Thymus (tissue), 14 donors: ENCODE measurements at places on chromosomes 2 and 18.

DNA sequence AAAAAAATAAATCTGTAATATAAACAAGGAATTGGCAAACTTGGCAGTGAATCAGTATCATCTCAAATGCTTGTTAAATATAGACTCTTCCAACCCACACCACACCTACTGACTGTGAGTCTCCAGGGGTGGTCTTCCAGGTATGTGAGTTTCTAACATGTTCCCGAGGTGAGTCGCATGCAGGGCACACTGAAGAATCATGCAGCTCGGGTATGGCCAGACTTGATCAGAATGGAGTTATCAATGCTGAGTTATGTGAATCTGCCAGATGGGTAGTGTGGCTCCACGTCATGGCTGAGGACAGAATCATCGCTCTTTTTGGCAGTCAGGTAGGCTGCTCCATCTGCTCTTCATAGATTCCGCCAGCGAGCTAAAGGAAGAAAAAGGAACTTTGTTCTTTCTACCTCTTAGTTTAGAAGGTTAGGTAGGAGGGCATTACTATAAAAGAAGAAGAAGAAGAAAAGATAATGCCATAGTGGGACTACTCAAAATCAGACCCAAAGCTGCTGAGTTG lies 1279.7 kb upstream of the ZEB2 start:
- DNase-seq, result no peak

- DNase-seq, result no peak
Measured at GRCh38 chr18:48800466-48800865, 150.3 kb downstream of the SMAD7 start.

DNA sequence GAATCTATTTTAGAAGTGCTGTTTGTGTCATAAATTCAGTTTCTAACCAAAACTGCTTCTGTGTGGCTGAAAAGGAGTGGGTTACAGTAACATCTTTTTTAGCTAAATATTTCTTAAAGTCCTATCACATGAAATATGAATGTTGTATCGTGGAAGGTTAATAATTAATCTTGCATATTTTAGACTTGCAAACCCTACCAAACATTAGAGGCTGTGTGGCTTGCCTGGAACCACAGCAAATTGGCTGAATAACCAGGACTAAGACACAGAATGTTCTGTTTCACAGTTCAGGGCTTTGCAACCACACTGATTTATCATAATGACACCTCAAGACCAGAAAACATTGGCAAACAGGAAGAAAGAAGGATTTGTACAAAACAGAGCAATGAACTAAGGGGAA lies 208.9 kb upstream of the CNTNAP5 start:
- no peak for DNase-seq

GRCh38 chr2:26971911-26972786 lies 1.7 kb downstream of the MAPRE3 start:
- no peak for DNase-seq

DNA sequence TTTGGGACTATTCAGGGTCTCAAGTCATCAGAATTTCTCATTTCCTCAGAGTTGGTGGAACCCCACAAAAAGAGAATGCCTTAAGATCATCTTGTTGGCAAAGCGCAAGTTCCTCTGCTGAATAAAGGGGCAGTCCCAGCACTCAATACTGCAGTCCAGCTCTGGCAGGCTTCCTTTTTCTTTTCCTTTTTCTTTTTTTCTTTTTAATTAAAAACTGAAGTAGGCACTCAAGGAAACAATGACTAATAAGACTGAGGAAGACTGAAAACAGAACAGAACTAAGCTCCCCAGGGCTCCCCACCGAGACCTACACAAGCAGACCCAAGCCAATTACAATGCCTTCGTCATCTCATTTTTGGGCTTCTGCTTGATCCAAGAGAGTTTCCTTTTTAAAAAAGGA lies 82.0 kb downstream of the STK39 start:
- DNase-seq, result no peak

GRCh38 chr2:142974288-142975024 lies 97.0 kb downstream of the KYNU start:
- DNase-seq, result no peak

DNA sequence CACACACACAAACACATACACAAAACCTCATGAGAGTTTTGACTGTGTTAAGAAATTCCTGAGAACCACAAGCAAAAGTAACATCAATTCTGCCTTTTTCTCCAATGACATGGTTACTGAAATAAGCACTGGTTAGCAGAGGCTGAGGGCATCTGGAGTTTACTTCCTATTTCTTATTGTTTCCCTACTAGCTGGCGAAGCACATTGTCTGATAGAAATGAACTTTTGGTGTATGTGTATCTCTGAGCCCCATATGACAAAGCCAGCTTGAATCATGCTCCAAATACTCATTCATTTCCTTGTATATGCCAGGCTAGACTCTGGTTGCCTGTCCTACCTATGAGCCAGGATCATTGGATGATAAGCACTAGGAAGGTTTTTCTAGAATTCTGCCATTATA lies 203.1 kb downstream of the NCKAP5 start:
- no peak for DNase-seq

DNA sequence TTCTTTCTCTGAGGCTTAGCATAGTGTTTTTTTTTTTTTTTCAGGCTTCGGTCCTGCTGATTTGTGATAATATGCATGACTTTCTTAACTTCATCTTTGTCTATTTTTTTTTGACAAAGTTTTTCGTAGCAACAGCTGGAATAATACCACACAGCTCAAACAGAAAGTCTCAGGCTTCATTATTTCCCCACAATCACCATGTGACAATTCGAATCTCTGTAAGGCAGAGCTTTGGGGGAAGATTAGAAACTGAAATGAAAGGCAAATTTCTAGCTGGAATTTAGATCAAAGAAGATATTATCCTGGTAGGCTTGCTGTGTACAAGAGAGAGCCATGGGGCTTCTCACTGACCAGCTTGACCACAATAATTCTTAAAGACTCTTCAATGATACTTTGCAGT lies 12.2 kb upstream of the CD28 start:
- no peak for DNase-seq

DNA sequence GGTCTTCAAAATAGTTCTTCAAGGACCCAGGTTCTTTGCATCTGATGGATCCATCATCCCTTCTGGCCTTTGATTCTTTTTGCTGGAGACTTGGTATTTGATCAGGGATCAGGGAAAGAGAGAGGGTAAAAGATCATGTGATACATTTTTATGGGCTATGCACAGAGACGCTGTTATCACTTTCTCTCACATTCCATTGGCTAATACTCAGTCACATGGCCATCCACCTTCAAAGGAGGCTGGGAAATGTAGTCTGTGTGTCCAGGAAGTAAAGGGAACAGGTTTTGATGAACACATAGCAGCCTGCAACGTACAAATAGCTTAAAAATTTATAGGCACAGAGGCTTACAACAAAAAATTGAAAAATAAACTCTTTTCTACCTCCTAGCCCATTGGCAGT lies 629.6 kb upstream of the FANCL start:
- DNase-seq, result peak; percentile 6

DNA sequence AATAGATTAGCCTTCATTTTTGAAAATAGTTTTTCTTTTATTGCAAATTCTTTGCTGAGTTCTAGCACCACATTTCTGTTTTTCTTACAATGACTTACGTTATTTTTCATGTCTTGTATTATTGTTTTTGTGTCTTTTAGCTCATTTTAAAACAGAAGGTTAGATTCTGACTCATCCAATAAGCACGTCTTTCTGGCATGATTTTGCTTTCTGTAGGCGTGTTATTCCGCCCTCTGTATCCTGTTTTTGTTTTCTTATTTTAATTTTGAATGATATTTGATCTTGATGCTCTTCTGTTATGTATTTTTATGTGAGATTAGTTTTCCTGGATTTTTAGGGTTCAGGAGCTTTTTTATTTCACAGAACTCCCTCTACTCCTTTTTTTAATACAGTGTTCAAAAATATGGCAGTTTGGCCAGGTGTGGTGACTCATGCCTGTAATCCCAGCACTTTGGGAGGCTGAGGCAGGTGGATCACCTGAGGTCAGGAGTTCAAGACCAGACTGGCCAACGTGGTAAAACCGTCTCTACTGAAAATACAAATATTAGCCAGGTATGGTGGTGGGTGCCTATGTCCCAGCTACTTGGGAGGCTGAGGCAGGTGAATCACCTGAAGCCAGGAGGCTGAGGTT lies 145.0 kb downstream of the CLIP4 start:
- no peak for DNase-seq

- no peak for DNase-seq
Measured at GRCh38 chr18:67574749-67575148, 58.2 kb upstream of the DSEL start.

- no peak for DNase-seq
Measured at GRCh38 chr2:114762986-114763385, 320.5 kb downstream of the DPP10 start.

- DNase-seq, result no peak
Measured at GRCh38 chr18:73688851-73689711, 458.6 kb downstream of the FBXO15 start.
